ENCODE measurements at places on chromosomes 1 and 21.

GRCh38 chr21:14911351-14911750, 153.4 kb downstream of the NRIP1 start:
- no peak for DNase-seq

- DNase-seq, result no peak
Observed at GRCh38 chr1:18511149-18511873, 30.6 kb downstream of the KLHDC7A start.

DNA sequence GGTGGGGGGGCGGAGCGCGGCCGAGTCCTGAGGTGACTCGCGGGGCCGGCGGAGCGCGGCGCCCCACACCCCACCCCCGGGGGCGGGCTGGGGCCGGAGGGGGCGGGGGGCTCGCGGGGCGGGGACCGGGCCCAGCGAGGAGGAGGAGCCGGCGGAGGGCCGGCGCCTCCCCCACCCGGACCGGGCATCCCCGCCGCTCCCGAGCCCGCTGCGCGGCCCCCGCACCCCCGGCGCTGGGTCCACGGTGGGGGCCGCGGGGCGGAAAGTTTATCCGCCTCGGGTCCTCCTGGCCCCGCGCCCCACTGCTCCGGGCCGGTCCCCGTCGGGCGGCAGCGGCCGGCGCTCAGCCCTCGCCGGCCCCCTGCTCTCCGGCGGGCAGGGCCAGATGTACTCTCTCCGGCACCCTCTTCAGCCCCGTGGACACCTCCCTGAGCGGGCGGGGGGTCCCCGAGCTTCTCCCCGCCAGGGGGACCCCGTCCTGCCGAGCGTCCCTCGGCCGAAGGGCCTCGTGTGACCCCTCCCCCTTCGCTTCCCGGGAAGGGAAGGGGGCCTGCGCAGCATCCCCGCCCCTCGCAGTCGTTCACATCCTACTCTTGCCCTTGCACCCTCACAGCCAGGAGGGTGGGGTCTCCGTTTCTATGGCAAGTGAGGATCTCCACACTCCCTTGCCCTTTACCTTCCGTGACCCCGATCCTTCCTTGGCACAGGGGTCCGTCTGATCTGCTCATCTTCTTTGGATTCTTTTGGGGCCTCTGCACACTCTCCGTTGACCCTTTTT, 663 bp downstream of the CAMTA1 start:
- DNase-seq, result peak; percentile 16

- no peak for DNase-seq
Observed at GRCh38 chr1:231419738-231420298, 2.3 kb downstream of the EGLN1 start.

DNA sequence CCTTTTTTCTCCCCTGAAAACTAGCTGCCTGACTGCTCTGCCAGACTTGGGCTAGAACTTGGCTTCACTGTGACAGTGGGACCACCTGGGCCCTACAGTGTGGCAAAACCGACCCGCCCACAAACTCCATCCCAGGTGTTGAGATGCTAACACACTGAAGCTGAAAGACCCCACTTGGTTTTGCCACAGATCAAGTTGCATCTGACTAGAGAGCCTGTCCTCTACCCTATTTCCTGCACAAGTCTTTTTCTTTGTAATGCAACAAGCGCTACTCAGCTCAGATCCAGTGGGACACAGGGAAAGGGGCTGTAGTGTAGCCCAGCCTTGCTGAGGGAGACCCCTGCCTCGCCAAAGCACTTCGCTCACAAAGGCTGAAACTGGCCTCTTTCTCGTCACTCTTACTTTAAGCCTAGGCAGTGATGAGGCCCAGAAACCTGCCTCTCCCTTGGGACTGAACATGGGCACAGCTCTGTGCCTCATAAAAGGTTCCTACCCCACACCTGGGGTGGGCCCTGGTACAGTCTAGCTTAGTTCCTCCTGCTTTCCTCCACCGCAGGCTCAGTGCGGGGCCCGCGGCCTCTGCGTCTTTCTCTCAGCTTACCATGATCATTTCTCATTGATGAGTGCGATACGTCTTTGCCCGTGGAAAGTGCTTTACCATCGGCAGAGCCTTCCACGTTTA, 9.7 kb downstream of the ALPL start:
- DNase-seq, result no peak

GRCh38 chr1:168301664-168302320, 21.1 kb downstream of the TBX19 start:
- no peak for DNase-seq

DNA sequence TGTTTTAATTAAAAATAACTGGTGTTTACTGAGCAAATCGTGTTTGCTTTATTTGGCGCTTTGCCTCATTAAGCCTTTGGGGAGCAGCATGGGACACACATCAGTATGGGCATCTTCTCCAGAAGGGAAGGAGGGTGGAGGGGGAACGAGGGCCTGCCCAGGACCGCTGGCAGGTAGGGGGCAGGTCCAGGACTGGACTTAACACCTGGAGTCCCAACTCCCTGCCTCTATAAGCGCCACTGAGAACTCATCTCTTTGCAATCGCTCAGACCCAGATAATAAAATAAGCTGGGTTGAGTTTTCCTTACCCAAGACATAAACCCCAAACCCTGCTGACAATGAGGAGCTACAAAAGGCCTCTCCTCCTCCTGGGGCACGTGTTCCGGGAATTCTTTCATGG, 15.1 kb downstream of the ABCG1 start:
- DNase-seq, result no peak

DNA sequence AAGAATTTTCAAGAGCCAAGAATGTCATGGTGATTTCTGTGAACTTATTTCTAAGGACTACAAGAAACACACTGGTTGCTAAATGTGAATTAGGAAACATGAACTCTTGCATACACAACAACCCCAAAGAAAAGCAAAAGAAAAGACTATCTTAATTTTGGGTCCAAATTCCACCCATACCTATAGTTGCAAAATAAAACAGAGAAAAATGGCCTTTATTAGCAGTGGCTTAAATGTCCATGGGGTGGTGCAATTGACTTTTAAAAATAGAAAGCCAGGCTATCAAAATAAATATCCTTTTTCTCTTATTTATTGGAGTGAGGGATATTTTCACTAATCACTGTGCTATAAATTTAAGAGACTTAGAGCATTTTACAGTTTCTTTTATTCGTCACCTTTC, 80.9 kb upstream of the DPYD start:
- no peak for DNase-seq

- DNase-seq, result no peak
Observed at GRCh38 chr1:16924216-16924918, 2.6 kb downstream of the CROCC start.

GRCh38 chr1:14522926-14523241, 75.6 kb upstream of the KAZN start:
- no peak for DNase-seq

DNA sequence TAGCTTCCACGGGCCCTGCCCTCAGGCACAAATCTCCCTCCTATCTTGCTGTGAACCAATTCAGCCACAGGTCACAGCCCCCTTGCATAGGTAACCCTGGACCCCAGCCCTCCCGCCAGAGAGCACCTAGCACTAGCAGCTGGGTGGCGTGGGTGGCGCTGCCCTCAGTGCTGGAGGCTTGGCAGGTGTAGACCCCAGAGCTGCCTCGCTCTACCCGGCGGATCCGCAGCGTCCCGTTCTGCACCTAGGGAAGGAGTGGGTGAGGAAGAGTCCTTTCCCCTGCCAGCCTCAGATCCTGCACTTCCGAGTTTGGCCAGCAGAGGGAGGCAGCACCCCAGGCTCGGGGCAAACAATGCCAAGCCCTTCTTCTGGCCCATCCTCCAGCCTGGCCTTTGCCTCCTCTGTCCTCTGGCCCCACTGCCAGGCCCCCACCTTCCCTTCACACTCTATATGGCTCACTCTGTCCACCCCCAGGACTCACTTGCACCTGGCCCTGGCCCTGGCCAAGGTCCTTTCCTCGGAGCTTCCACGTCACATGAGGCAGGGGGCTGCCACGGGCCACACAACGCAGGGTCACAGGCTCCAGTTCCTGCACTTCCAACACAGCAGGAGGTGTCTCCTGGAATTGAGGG, 9.0 kb downstream of the IGSF9 start:
- peak; percentile 77 for DNase-seq

DNA sequence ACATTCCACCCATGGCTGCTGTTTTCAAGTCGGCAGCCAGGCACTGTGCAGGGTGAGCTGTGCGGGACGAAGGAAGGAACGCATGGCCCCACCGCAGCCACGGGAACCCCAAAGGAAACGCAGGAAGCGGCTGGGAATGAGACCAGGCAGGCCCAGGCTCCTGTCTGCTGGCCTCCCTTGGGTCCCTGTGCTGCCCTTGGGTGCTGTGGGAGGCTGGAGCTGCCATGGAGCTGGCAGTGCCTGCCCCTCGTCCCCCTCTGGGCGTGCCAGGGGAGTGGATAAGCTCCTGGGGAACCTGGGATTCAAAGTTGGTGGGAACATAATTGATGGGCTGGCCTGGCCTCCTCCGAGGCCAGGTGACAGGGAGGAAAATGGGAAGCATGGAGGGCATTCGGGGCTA, 5.3 kb upstream of the KRTAP10-4 start:
- no peak for DNase-seq

GRCh38 chr1:187605736-187606135, 777.0 kb downstream of the PLA2G4A start:
- no peak for DNase-seq

DNA sequence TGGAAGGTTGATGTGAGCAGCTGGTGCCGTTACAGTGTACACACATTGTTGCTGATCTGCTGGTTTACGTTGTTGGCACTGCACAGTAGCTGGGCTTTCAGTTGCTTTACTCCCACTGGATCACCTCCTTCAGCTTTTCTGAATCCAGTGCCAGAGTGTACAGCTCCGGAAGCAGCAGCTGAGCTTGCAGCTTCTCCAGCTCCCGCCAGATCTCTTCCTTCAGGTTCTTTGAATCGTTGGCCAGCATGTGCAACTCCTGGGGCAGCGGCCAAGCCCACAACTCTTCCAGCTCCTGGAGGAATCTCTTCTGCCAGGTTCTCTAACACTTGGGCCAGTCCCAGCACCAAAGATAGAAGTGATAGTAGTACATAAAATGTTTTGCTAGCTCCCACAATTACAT, 149.7 kb upstream of the RRP15 start:
- DNase-seq, result no peak

DNA sequence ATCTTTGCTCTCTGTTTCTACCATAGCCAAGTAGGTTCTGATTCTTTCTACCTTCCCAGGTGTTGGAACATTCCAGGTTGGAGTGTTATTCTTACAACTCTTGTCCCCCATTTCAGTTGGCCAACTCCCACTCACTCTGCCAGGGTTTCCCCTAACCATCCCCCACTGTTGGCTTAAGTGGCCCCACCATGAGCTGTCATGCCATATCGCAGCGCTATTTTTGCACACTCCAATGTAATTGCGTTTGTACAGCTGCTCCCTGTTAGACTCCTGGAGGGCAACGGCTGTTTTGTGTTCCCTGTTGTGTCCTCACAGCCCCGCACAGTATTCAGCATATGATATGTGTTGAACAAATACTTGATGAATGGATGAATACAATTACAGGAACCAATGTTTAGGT, 117.7 kb upstream of the ETS2 start:
- no peak for DNase-seq

- peak; percentile 62 for DNase-seq
Observed at GRCh38 chr1:169427081-169427641, at the start of gene CCDC181. CCDC181 (minus strand) TSS chr1:169427474; CDS start chr1:169424927, 2,547 bp downstream.

GRCh38 chr21:43734928-43735229, 15.9 kb downstream of the PDXK start:
- no peak for DNase-seq

DNA sequence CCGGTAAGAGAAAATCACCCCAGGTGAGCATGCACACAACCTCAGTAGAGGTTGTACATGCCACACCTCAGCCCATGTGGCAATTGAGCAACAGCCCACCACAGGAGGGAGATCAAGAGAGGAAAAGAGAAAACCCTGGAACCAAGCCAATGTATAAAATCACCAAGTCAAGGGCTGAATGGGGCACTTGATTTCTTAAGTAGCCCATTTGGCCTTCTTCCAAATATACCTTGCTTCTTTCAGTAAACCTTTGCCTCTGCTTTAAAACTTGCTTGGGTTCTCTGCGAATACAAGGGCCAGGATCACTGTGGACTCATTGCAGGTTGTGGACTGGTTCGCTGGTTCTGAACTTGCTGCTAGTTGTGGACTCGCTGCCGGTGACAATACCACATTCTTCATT, 1814.0 kb downstream of the PLA2G4A start:
- no peak for DNase-seq

DNA sequence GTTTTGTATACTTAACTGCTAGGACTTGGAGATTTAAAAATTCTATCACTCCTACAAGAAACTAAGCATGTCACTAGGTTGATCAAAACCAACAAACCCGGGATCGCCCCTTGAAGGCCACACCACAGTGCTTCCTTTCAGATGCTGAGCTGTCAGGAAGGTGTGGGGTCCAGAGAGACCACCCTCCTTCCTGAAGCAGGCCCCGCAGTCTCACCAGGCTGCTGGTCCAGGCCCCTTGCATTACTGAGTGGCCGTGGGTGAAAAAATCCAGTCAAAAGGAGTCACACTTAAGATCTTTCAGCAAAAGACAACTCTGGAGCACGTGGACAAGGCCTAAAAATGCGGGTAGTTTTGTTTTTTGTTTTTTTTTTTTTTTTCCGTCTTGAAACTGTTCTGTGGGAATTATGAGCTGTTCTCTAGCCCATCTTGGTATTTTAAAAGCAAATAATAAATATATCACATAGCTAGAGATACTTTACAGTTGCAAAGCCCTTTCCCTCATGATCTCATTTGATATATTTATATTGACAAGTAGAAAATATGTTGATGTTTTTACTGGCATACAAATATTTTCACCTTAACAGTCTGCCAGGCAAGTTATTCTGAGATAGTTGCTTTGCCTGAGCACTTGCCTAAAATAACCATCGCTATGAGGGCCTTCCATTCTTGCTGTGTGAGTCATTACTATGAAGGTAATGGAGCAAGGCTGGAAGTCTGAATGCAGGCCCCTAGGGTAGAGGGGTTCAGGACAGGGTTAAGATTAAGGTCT, 73.1 kb upstream of the EDEM3 start:
- DNase-seq, result no peak

DNA sequence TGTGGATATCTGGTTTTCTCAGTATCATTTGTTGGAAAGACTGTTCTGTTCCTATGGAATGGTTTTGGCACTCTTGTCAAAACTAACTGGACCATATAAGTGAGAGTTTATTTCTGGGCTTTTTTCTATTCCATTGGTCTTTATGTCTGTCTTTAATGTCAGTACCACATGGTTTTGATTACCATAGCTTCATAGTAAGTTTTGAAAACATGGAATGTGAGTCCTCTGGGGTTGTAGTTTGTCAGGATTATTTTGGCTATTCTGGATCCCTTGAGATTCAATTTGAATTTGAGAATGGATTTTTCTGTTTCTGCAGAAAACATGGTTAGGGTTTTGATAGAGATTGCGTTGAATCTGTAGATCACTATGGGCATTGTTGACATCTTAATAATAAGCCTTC, 107.9 kb downstream of the ZFYVE9 start:
- DNase-seq, result no peak

Measured in stimulated activated CD4-positive, alpha-beta T cell treated with anti-CD3 and anti-CD28 coated beads, Interleukin-1b, Interleukin-23, amount 100 ng/mL, for 48 hours (primary cell).